ENCODE measurements at places on chromosomes 12 and 14.

DNA sequence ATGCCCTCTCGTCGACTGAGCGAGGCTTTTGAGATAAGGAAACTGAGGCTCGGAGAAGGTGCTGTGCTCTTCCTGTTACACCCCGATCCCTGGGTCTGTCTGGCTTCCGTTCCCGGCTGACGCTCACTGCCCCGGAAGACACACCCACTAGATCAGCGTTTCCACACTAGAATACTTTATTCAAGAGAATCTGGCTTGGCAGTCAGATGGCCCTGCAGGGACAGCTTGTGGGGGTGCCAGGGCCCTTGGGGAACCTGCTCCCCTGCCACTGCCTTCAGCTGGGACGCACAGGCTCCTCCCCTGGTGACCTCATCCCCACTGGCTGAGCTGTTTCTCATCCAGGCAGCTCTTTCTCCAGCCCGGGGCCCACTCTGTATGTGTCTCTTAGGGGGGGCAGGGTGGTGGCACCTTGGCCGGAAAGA is 13.7 kb downstream of the PGF start:
- H3K27me3 ChIP-seq = no peaks in the 10 kb centered on the region
- H3K4me1 ChIP-seq = peaks cover 57% of the 10 kb centered on the region
- H3K4me3 ChIP-seq = peak overlapping the region; percentile 28
- no peaks in the 10 kb centered on the region for H3K36me3 ChIP-seq
- DNase-seq = peak; percentile 51
- H3K27ac ChIP-seq = peak overlapping the region; percentile 55

DNA sequence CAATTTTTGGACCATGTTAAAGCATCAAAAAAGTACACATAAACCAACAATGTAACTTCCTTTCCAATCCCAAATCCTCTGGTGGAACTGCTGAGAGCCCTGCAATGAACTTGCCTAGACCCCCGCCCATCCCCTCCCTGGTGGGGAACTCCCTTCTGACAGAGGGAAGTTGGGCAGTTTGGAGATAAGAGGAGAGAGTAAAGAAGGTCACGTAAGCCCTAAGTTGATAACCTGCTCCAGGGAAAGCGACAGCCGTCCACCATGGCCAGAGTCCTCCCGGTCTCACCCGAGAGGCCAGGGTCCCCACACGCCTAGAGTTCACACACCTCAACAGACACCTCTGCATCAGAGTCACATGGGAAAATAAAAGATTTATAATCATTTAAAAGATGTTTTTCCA is 138.7 kb downstream of the EGLN3 start:
- no peak overlapping the region for H3K27ac ChIP-seq
- H3K36me3 ChIP-seq = no peaks in the 10 kb centered on the region
- no peaks in the 10 kb centered on the region for H3K27me3 ChIP-seq
- H3K4me3 ChIP-seq = no peak overlapping the region

- peak; percentile 87 for DNase-seq
- peaks cover 14% of the 10 kb centered on the region for H3K36me3 ChIP-seq
- no peak overlapping the region for H3K27ac ChIP-seq
- no peak overlapping the region for H3K4me3 ChIP-seq
- peaks cover 33% of the 10 kb centered on the region for H3K4me1 ChIP-seq
Measured at GRCh38 chr12:124906606-124907261, 7.7 kb downstream of the UBC start.

DNA sequence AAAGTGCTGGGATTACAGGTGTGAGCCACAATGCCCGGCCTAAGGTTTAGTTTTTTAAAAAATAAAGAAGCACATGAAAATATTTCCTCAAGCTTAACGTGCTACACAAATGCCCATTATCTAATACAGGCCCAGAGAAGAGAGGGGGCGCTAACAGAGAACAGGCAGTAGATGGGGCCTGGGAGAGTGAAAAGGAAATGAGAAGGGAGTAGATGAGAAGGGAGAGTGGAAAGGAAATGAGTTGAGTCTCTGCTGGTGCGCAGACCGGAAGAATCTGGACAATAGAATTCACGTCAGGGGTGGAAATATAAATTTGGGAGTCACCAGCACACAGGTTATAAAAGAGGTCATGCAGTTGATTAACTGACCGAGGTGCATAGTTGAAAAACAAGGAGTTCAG is 10.7 kb downstream of the PXN start:
- H3K36me3 ChIP-seq = no peaks in the 10 kb centered on the region
- peak overlapping the region; percentile 66 for H3K27ac ChIP-seq
- DNase-seq = no peak
- H3K4me3 ChIP-seq = no peak overlapping the region
- H3K27me3 ChIP-seq = no peaks in the 10 kb centered on the region

DNA sequence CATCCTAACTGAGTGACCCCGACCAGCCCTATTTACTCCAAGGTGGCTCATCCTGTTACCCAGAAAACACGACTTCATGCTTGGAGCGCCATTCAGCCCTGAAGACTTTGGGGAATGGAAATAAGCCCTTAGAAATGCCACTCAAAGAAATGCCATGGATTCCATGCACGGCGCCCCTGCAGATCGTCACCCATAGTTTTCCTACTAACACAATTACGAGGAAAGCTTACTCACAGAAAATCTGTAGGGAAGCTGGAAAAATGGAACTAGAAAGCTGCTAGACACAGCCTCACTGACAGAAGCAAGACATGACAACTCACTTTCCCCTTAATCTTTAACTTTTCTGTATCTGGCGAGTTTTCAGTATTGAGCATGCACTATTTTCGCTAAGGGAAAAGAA is 19.5 kb downstream of the NUAK1 start:
- H3K4me3 ChIP-seq = no peak overlapping the region
- no peak overlapping the region for H3K27ac ChIP-seq
- H3K36me3 ChIP-seq = no peaks in the 10 kb centered on the region
- H3K27me3 ChIP-seq = no peaks in the 10 kb centered on the region
- no peak for DNase-seq
- H3K4me1 ChIP-seq = no peaks in the 10 kb centered on the region

DNA sequence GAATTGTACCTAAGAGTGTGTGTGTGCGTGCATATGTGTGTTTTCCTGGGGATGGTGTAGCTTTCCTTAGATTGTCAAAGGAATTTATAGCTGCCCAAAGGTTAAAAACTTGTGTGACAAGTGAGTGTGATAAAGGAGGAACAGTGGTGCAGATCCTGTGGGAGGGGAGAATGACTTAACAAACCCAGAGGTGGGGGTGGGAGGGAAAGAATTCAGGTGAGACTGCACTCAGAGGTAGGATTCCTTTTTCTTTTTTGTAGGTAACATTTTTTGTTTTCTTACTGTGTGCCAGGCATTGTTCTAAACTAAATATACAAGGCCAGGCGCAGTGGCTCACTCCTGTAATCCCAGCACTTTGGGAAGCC is 45.3 kb upstream of the SINHCAF start:
- no peak overlapping the region for H3K4me3 ChIP-seq
- H3K4me1 ChIP-seq = no peaks in the 10 kb centered on the region
- H3K27ac ChIP-seq = no peak overlapping the region

- no peak overlapping the region for H3K4me3 ChIP-seq
- no peak for DNase-seq
- H3K36me3 ChIP-seq = no peaks in the 10 kb centered on the region
- no peaks in the 10 kb centered on the region for H3K27me3 ChIP-seq
Measured at GRCh38 chr14:26403760-26404159, 194.1 kb downstream of the NOVA1 start.

DNA sequence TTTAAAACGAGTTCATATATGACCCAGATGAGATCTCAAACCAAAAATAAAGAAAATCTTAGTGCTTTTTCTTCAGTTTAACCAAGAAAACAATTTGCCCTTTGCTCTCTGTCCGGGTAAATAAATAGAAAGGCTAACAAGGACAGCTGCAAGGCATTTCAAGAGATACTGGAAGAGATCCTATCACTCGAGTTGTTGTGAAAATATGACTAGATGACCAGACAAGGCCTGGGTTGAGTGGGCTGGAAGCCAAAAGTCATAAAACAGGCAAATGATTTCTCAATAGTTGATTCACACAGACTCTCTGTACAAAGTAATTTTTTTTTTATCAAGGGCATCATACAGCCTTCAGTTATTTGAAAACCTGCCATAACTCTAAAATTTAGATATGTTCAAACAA is 55.9 kb upstream of the AVPR1A start:
- H3K4me1 ChIP-seq = no peaks in the 10 kb centered on the region
- no peak overlapping the region for H3K4me3 ChIP-seq
- no peak for DNase-seq
- H3K27ac ChIP-seq = no peak overlapping the region

DNA sequence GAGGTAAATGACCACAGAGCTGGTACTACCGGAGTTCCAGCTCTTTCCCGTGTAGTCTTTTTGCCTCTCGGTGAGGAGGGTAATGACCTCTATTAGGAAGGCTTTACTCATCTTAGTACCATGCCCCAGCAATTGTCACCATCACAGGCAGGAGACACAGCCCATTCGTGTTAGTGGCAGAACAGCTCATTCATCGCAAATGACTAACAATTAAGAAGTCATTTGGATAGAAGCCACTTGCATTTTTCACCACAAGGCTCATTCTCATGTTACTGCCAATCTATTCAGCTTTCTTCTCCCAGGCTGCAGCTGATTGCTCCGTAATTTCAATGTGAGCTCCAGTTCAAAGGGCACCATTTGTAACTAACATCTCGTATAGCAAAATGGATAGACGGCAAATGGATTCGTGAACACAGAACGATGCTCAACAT is 718.8 kb upstream of the TMEM132C start:
- H3K27me3 ChIP-seq = no peaks in the 10 kb centered on the region
- no peak overlapping the region for H3K4me3 ChIP-seq
- no peaks in the 10 kb centered on the region for H3K36me3 ChIP-seq
- no peaks in the 10 kb centered on the region for H3K4me1 ChIP-seq
- H3K27ac ChIP-seq = no peak overlapping the region
- DNase-seq = no peak

DNA sequence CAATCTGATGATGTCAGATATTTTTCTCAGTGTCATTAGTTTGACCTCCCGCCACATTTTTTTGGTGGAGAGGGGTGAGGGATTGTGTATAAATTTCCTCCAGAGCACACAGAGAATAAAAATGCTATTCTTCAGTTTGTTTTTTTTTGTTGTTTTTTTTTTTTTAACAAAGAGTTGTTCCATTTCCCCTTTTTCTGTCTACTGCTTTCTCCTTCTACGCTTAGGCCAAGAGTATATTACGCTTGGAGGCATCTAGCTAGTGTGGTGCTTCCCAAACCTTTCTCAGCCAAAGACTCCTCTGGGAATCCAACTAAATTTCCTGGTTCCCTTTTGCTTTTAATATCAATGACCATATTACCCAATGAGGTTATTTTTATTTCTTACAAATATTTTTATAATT is 465.6 kb downstream of the ZFP36L1 start:
- H3K4me1 ChIP-seq = no peaks in the 10 kb centered on the region
- no peak for DNase-seq

- peaks cover 12% of the 10 kb centered on the region for H3K4me1 ChIP-seq
- DNase-seq = no peak
- no peak overlapping the region for H3K27ac ChIP-seq
- H3K4me3 ChIP-seq = no peak overlapping the region
- peaks cover 10% of the 10 kb centered on the region for H3K36me3 ChIP-seq
- no peaks in the 10 kb centered on the region for H3K27me3 ChIP-seq
Measured at GRCh38 chr12:76449993-76450392, 101.8 kb upstream of the BBS10 start.

- H3K4me3 ChIP-seq = no peak overlapping the region
- H3K4me1 ChIP-seq = no peaks in the 10 kb centered on the region
- H3K27ac ChIP-seq = no peak overlapping the region
- no peaks in the 10 kb centered on the region for H3K27me3 ChIP-seq
- no peaks in the 10 kb centered on the region for H3K36me3 ChIP-seq
- DNase-seq = peak; percentile 30
Measured at GRCh38 chr12:70733385-70733784, 96.2 kb upstream of the PTPRB start.

- H3K4me1 ChIP-seq = peaks cover 3% of the 10 kb centered on the region
- DNase-seq = no peak
- no peak overlapping the region for H3K4me3 ChIP-seq
- no peaks in the 10 kb centered on the region for H3K27me3 ChIP-seq
Measured at GRCh38 chr12:32494656-32495055, 95.3 kb downstream of the FGD4 start.

DNA sequence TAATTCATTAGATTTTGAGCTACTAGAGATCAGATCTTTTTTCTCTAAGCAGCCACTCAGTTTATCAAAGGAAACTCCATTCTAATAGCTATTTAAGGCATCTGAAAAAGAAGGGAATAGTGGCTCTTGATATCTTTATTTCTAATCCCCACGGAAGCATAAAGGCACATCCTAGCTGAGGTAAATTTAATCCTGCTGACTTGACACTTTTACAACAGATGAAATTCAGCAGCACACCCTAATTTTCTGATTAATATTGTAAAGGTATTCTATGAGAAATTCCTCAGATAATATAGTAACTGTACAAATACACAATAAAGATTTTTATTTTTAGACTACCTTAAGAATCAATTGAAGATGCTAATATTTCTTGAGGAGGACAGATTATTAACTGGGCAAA is 916.4 kb downstream of the TMTC2 start:
- no peaks in the 10 kb centered on the region for H3K27me3 ChIP-seq
- no peaks in the 10 kb centered on the region for H3K36me3 ChIP-seq
- no peak overlapping the region for H3K27ac ChIP-seq
- no peaks in the 10 kb centered on the region for H3K4me1 ChIP-seq

- H3K4me3 ChIP-seq = no peak overlapping the region
- DNase-seq = no peak
- H3K36me3 ChIP-seq = no peaks in the 10 kb centered on the region
Measured at GRCh38 chr14:102471921-102472790, 37.4 kb downstream of the ANKRD9 start.

GRCh38 chr12:127893895-127894609 is 372.9 kb upstream of the TMEM132C start:
- H3K27ac ChIP-seq = no peak overlapping the region
- no peaks in the 10 kb centered on the region for H3K36me3 ChIP-seq
- H3K4me3 ChIP-seq = no peak overlapping the region
- no peaks in the 10 kb centered on the region for H3K4me1 ChIP-seq

All from CD4-positive, alpha-beta memory T cell (primary cell).